Lung (tissue), 17 donors: ENCODE measurements at places on chromosomes 3 and 15. TPM values are rescaled to one million over a fixed set of nuclear protein-coding genes. Genes with fewer than 3 reads are reported as not detected.

Gene SLC2A2
- polyA plus RNA-seq, result not detected

Gene ZNF662
- 4.1 TPM for polyA plus RNA-seq

Gene AMOTL2
- polyA plus RNA-seq, result 30.1 TPM

Gene CELSR3
- polyA plus RNA-seq, result 0.71 TPM

Gene GOLGA8H
- 0.96 TPM for polyA plus RNA-seq

Gene CPNE9
- polyA plus RNA-seq, result 0.11 TPM

DNA sequence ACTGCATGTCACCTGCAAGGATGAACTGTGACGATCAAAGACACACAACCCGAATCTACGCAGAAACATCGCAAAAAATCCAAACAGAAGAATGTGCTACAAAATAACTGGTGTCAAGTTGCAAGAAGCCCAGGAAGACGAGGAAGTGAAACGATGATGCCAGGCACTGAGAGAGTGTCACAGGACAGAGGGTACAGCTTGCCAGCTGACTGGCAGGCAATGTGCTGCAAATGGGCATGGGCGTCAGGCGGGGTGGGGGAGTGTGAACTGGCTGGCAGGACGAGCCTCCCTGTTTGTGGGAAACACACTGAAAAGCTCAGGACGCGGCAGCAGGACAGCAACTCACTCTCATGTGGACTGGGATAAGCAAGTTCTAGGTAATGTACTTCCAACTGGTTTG lies 28.9 kb upstream of the OCA2 start:
- no peak overlapping the region for H3K27ac ChIP-seq
- DNase-seq, result no peak
- no peaks in the 10 kb centered on the region for H3K4me1 ChIP-seq

DNA sequence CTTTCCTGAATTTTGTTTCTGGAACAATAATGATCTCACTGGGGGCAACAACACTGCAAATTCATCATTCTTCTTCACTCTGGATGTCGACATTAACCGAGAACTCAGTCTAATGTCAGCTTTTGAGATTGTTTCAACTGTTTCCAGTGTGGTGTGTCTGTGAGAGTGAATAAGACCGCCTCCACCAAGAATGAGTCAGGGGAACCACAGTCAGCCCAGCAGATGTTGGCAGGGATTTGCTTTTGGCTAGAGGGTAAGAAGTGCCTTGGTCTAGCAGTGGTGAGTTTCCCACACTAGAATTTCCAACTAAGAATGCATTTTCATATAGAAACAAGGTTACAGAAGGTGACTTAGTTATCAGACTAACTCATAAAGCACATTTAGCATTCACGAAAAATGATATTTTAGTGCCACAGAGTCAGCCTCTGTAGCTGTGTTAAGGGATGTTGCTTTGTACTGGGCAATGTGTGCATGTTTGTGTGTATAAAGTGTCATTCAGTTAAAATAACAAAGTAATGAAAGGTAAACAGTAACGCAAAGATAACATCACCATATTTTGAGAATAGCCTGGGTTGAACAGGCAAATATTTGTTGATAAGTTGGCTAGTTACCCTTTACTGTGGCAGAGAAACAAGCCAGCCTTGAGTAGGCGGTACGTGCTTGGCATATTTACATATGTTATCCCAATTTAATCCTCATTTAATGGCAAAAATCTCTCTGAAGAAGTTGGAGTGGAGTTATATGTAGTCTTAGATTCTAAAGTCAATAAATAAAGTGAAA lies 33.8 kb downstream of the DRD3 start:
- H3K36me3 ChIP-seq, result no peaks in the 10 kb centered on the region
- no peaks in the 10 kb centered on the region for H3K27me3 ChIP-seq
- H3K4me3 ChIP-seq, result no peak overlapping the region
- no peak overlapping the region for H3K27ac ChIP-seq
- no peak for DNase-seq

DNA sequence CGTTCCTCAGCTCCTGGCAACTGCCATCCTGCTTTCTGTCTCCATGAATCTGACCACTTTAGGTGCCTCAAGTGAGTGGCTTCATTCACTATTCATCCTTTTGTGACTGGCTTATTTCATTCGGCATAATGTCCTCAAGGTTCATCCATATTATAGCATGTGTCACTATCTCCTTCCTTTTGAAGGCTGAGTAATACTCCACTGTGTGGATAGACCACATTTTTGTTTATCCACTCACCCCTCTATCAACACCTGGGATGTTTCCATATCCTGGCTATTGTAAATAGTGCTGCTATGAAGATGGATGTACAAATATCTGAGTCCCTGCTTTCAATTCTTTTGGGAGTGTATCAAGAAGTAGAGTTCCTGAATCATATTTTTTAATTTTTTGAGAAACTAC lies 98.8 kb downstream of the ADAMTS17 start:
- no peak overlapping the region for H3K4me3 ChIP-seq
- H3K27me3 ChIP-seq, result no peaks in the 10 kb centered on the region

DNA sequence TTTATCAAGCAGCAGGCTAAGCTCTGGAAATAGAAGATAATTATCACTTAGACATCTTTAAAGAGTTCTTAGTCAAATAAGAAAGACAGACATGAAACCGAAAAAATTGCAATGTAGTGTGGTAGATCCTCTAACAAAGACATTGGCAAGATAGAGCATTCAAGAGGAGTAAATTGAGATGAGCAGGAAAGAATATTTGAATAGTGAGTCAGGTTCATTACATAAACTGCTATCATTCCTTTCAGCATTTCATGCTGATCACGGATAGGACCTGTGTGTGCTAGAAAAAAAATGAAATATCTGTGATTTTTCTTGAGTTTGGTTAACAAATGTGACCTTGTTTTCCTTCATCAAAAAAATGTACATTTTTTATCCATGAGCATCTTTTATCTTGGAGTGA lies 460.9 kb downstream of the OTOL1 start:
- no peak for DNase-seq
- no peak overlapping the region for H3K27ac ChIP-seq
- H3K4me1 ChIP-seq, result no peaks in the 10 kb centered on the region
- H3K36me3 ChIP-seq, result no peaks in the 10 kb centered on the region
- no peak overlapping the region for H3K4me3 ChIP-seq

DNA sequence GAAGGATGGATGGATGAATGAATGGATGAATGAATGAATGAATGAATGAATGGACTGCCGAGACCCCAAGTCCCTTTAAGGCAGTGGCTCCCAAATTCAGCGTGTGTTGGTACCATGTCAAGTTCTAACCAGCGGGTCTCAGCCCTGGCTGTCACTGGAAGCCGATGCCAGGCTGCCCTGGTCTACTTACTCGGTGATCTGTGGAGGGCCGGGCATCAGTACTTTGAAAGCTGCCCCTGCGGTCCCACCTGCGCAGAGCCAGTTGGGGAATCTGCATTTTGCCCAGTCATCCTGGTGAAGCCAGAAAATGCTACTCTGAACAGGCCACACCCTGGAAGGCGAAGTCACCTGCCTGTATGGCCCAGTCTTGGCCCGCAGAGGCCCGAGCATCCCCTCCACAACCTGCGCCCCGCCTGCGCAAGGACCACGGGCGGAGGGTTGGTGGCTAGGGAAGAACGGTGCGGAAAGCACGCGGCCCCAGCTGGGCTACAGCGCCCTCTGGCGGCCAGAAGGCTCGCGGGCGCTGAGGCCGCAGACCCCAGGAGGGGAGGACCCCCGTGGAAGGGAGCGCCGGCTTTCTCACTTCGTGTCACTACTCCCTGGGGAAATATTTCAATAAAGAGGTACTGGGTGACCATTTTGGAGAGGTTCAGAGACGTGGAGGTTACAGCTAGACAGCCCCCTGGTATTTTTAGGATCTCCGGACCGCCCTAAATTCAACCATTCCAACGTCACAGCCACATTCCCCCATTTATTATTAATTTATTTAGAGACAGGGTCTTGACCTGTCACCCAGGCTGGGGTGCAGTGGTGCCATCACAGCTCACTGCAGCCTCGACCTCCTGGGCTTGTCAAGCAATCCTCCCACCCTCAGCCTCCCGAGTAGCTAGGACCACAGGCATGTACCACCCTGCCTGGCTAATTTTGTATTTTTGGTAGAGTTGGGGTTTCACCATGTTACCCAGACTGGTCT lies 34.9 kb downstream of the PRKCD start:
- peak; percentile 61 for DNase-seq
- no peaks in the 10 kb centered on the region for H3K27me3 ChIP-seq
- H3K4me1 ChIP-seq, result no peaks in the 10 kb centered on the region
- peaks cover 13% of the 10 kb centered on the region for H3K36me3 ChIP-seq
- H3K4me3 ChIP-seq, result no peak overlapping the region

- no peak for DNase-seq
- H3K4me3 ChIP-seq, result no peak overlapping the region
Observed at GRCh38 chr3:40969756-40970466, 229.4 kb upstream of the CTNNB1 start.

DNA sequence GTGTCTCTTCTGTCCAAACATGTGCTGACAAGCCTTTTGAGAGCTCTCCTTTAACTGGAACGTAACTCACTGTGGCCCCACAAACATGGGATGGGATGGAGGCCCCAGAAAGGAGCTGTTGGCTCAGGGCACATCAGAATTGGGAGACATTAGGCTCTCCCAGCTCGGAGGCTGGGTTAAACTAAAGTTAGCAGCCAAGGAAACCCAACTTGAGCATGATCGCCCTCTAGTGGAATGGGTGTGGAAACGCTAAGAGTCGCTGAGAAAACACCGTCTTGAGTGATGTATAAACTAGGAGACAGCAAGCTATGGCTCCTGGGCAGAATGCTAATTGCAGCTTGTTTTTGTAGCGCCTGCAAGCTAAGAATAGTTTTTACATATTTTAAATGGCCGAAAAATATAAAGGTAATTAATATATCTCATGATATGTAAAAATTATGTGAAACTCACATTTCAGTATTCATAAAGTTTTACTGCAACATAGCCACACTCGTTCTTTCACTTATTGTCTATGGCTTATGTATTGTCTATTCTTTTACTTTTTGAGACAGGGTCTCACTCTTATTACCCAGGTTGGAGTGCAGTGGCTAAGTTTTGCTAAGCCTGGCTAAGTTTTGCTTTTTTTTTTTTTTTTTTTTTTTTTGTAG lies 138.8 kb upstream of the HACD2 start:
- peaks cover 63% of the 10 kb centered on the region for H3K4me1 ChIP-seq
- no peak overlapping the region for H3K4me3 ChIP-seq
- DNase-seq, result peak; percentile 88
- no peak overlapping the region for H3K27ac ChIP-seq

- H3K27me3 ChIP-seq, result no peaks in the 10 kb centered on the region
- H3K36me3 ChIP-seq, result no peaks in the 10 kb centered on the region
- no peaks in the 10 kb centered on the region for H3K4me1 ChIP-seq
Observed at GRCh38 chr3:140160553-140160952, 225.6 kb downstream of the CLSTN2 start.

DNA sequence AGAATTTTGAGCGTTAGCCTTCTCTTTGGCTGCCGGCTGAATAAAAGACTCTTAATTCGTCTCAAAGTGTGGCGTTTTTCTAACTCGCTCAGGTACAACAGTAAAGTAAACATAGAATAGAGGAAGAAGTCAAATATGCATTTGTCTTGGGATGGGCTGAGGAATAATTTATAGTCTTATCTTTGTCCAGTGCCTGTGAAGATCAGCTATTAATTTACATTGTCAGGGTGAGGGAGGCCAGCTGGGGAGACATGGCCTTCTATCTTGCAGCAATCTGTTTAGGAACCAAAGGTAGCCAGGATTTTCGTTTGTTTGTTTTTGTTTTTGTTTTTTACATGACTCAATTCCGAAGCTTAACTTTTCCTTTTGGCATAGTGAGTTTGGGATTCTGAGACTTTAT lies 100.2 kb downstream of the VPS8 start:
- no peaks in the 10 kb centered on the region for H3K4me1 ChIP-seq
- H3K36me3 ChIP-seq, result peaks cover 9% of the 10 kb centered on the region
- no peaks in the 10 kb centered on the region for H3K27me3 ChIP-seq
- no peak overlapping the region for H3K27ac ChIP-seq
- no peak for DNase-seq

DNA sequence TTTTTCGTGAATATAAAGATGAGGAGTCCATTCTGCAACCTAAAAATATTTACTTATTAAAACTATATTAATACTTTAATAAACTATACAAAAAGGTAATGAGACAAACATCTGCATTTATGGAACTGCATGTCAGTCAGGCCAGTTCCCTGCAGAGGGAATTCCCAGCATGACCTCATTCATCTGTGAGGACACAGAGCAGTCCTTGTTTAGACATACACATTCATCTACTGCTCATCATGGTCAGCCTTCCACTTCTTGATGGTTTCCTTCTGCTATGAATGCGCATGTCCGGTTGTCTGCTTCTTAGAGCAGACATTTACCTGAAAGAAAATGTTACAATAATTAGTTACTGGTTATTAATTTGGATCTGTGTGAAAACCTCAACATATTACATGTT lies 3.3 kb upstream of the ACTR8 start:
- no peak overlapping the region for H3K4me3 ChIP-seq
- DNase-seq, result no peak
- peaks cover 28% of the 10 kb centered on the region for H3K36me3 ChIP-seq

GRCh38 chr3:113035387-113035982 lies 44.7 kb downstream of the GTPBP8 start:
- H3K36me3 ChIP-seq, result no peaks in the 10 kb centered on the region
- no peak overlapping the region for H3K4me3 ChIP-seq
- no peak for DNase-seq

DNA sequence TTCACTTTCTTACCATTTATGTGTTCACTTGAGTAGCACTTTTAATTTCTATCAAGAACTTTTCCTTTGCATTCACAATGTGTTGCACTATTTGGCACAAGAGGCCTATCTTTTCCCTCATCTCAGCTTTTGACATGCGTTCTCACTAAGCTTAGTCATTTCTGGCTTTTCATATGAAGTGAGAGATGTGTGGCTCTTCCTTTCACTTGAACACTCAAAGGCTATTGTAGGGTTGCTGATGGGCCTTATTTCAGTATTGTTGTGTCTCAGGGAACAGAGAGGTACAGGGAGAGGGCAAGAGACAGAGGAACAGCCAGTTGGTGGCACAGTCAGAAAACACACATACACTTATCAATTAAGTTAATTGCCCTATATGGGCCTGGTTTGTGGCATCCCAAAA lies 127.4 kb upstream of the MLF1 start:
- H3K36me3 ChIP-seq, result no peaks in the 10 kb centered on the region
- DNase-seq, result no peak
- H3K27ac ChIP-seq, result no peak overlapping the region
- no peaks in the 10 kb centered on the region for H3K4me1 ChIP-seq
- no peaks in the 10 kb centered on the region for H3K27me3 ChIP-seq

- H3K36me3 ChIP-seq, result no peaks in the 10 kb centered on the region
- DNase-seq, result no peak
- H3K27ac ChIP-seq, result no peak overlapping the region
- H3K27me3 ChIP-seq, result no peaks in the 10 kb centered on the region
- no peak overlapping the region for H3K4me3 ChIP-seq
- no peaks in the 10 kb centered on the region for H3K4me1 ChIP-seq
Observed at GRCh38 chr15:56492791-56493555, 28.0 kb upstream of the MNS1 start.
